ENCODE measurements at places on chromosomes 16 and 17.

GRCh38 chr17:74961657-74962350 lies 10.8 kb downstream of the HID1 start:
- peak; percentile 89 for DNase-seq

DNA sequence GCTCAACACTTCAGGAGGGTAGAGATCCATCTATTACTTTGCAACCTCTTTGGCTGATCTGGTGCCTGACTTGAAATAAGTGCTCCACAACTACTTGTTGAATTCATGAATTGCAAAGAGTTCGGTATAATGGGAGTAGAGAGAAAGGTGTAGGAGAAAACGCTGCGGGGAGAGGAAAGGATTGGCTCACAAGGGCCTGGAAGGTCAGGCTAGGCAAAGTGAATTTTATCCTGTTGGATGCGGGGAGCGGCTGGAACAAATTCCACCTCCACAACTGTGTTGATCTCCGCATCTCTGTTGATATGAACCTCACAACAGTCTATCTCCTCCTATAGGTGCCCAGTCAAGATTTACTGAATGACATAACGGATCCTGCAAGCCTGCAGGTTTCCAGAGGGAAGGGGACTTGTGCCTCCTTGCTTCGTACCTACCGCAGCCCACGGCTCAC lies 684 bp downstream of the SLX4 start:
- no peak for DNase-seq

- no peak for DNase-seq
These were observed 18.0 kb upstream of the RNF135 start for GRCh38 chr17:30952638-30953393.

- no peak for DNase-seq
These were observed 115.1 kb downstream of the HIC1 start for GRCh38 chr17:2170023-2170422.

GRCh38 chr16:4426021-4426684 lies 485 bp downstream of the DNAJA3 start:
- no peak for DNase-seq

GRCh38 chr16:17070882-17071592 lies 399.7 kb downstream of the XYLT1 start:
- DNase-seq, result peak; percentile 63

DNA sequence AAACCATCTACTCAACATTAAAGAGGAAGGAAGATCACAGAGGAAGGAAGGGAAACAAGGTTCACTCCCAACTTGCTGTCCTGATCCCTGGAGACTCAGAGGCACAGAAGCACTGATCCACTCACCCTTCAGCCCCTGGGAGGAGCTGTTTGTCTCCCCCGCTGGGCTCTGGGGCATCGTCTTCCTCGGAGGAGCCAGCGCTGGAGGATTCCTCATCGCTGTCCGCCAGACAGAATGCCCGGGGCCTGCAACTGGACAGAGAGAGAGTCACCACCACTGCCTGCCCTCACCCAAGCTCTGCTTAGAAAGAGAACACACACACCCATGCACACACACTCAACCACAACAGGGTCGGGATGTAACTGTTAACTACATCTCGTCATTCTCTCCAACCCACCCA lies 24.8 kb upstream of the ERN1 start:
- DNase-seq, result no peak

DNA sequence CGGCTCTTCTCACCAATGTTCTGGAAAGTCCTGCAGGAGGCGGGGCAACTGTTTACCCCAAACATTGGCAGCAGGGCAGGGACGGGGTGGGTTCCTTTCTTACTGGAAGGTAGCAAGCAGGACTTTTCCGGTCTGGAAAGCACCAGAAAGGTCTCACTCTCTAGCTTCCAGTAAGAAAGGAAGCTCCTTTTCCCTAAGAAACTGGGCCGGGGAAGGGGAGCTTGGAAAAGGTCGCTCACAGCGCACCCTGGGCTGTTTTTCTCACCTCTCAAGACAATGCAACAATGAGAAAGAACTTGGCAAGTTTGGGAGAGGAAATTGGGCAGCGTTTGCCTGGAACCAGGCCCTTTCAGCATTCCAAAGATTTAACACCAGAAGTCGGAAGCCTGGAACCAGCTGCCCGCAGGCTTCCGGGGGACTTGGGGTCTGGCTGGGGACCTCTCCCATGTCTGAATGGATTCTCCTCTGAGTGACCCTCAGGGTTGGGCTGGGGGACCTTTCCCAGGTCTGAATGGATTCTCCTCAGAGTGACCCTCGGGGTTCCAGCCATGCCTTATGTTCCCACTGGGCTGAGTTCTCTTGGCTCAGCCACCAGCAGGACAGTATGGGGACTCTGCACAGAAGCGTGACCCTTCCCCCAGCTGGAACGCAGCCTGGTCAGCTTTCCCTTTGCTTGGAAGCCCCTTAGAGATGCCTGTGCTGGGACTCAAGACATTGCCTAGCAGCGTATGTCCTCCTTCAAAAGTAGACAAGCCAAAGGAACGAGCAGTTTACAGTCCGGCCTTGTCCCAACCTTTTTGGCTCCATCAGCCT lies 166.5 kb upstream of the PLCG2 start:
- DNase-seq, result peak; percentile 88

DNA sequence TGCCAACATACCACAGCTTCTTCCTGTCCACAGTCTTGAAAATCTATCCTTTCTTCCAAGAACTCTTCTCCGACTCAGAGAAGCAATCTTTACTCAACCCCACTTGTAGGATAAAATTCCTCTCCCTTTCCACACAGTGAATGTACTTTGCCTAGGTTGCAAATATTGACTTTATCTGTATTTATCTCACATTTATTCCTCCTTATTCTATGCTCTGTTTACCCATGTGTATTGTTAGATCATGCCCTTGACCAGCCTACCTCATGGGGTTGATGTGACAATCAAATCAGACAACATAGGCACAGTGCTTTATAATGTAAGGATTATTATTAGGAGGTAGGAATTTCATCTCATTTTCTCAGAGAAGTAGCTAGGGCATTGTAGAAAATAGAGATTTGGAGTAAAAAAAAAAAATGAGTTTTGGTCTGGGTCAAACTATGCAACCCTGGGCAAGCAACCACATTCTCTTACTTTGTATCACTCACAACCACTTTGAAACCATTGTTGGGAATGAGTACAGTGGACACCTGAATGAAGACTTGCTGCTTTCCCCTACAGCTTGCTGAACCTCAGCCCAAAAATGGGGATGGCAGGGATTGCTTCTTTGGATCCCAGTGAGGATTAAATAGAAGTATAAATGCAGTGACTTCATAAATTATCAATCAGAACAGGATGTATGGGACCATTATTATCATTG lies 9.1 kb upstream of the SLC35B1 start:
- DNase-seq, result no peak

DNA sequence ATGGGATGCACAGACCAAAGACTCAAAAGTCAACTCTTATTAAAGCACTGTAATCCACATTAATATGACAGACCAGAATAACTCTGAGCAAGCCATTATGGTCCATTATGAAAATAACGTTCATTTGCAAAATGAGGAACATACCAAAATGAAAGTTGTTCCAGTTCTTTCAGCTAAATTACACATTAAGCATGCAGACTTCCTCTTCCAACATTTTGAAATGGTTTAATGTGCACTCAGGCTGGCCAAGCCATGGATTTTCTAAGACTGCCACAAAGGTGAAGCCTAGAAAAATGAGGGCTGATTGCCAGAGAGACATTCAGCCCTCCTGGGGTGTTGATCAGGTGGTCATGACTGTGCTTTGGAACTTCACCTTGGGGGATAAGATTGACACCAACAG lies 56.7 kb upstream of the NOG start:
- no peak for DNase-seq

GRCh38 chr16:89080196-89080853 lies 13.3 kb upstream of the ACSF3 start:
- DNase-seq, result no peak

GRCh38 chr16:1428511-1428910 lies 2.4 kb upstream of the PERCC1 start:
- peak; percentile 40 for DNase-seq

- DNase-seq, result no peak
These were observed 41.8 kb upstream of the GFOD2 start for GRCh38 chr16:67760956-67761230.

DNA sequence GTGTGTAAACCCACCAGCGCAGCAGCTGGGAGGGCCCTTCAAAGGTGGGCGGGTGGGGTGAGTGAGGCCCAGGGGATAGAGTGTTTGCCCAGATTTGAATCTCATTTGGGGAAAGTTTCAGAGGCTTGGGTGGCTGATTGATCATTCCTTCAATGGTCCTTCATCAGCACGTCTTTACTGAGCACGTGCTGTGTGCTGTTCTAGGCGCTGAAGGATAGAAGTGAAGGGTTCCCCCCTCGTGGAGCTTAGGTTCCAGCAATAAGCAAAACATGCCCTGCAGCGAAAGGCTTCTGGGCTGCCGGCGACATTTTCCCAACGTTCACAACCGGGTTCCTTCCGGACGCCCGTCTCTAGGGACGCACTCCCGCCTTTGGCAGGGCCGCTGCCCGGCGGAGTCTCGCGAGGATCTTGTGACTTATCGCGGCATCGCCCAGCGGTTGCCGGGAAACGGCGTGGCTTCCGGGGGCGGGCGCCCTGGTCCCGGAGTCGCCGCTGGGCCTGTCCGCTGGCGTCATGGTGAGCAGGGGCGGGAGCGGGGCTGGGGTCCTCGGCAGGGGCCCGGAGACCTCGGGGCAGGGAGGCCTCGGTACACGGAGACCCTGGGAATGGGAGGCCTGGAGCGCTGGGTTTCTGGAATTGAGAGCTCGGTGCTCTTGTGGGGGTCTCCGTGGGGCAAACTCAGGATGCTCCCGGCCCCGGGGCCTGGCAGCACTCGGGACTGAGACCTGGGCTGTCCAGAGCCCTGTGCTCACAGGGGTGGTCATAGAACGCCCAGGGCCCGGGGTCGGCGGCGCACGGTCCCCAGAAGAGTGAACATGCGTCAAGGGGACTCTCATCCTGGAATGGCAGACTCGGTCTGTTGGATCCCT lies 3.2 kb upstream of the DBNDD1 start:
- peak; percentile 95 for DNase-seq

- DNase-seq, result peak; percentile 77
These were observed 69.2 kb downstream of the PRKCB start for GRCh38 chr16:23905027-23905426.

GRCh38 chr16:17432901-17433576 lies 37.7 kb downstream of the XYLT1 start:
- peak; percentile 92 for DNase-seq

- DNase-seq, result peak; percentile 95
These were observed 43.5 kb downstream of the CYB561 start for GRCh38 chr17:63402431-63403212.

GRCh38 chr17:11539637-11540036 lies 58.6 kb upstream of the DNAH9 start:
- DNase-seq, result no peak

GRCh38 chr17:61007980-61008379 lies 330.3 kb downstream of the BCAS3 start:
- DNase-seq, result no peak

- peak; percentile 46 for DNase-seq
These were observed 28.2 kb downstream of the ZFHX3 start for GRCh38 chr16:73019457-73020362.

- DNase-seq, result no peak
These were observed 12.1 kb downstream of the DNAJC7 start for GRCh38 chr17:42005166-42005565.

GRCh38 chr17:74861662-74862107 lies 2.0 kb upstream of the GRIN2C start:
- DNase-seq, result no peak

- DNase-seq, result no peak
These were observed 481.3 kb downstream of the SLC39A11 start for GRCh38 chr17:72611172-72611571.

DNA sequence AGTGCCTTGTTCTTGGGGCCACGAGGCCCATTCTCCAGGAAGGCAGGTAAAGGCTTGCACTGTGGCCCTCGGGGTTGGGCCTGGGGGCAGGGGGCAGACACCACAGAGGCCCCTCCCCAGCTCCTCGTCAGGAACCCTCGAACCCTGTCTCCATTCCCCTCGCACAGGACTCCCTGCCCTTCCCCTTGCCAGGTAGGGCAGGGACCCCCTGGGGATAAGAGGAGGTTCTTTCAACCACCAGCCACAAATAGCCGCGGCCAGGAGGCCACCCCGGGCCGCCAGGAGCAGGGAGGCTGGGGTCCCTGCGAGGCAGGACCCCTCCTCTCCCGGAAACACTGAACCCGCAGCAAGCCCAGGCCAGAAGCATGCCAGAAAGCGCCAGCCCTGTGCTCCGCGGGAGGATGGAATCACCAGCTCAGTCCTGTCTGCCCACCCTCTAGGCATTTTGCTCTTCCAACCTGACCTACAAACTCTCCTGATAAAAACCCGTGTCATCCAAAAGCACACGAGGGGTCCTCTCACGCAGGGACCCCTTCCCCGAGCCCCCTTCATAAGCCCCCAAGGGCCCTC lies 45.6 kb downstream of the SLC47A1 start:
- DNase-seq, result peak; percentile 24

DNA sequence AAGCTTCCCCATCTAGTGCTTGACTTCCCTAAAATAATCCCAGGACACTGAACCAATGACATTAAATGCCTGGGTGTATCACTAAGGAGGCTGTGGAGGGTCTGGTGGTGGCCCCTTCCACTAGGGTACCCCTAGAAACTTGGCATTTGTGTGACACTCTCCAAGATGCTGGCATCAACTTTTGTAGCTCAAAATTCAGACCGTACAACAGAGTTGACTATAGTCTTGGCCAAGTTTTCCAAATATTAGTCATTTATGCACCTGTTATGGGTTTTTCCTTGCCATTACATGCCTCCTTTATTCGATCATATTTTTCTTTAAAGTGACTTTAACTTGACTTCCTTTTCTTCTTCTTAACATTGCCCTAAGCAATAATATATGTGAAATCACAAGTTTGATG lies 124.8 kb upstream of the CACNG3 start:
- no peak for DNase-seq

GRCh38 chr16:15415511-15415985 lies 18.8 kb upstream of the BMERB1 start:
- no peak for DNase-seq

GRCh38 chr16:67345401-67345800 lies 18.8 kb downstream of the LRRC36 start:
- no peak for DNase-seq

- DNase-seq, result peak; percentile 23
These were observed 702 bp downstream of the TENT4B start for GRCh38 chr16:50153596-50154419.

- DNase-seq, result no peak
These were observed 156.1 kb downstream of the ZNF423 start for GRCh38 chr16:49699841-49700175.

GRCh38 chr16:379183-379960 lies 2.4 kb downstream of the PGAP6 start:
- peak; percentile 82 for DNase-seq

DNA sequence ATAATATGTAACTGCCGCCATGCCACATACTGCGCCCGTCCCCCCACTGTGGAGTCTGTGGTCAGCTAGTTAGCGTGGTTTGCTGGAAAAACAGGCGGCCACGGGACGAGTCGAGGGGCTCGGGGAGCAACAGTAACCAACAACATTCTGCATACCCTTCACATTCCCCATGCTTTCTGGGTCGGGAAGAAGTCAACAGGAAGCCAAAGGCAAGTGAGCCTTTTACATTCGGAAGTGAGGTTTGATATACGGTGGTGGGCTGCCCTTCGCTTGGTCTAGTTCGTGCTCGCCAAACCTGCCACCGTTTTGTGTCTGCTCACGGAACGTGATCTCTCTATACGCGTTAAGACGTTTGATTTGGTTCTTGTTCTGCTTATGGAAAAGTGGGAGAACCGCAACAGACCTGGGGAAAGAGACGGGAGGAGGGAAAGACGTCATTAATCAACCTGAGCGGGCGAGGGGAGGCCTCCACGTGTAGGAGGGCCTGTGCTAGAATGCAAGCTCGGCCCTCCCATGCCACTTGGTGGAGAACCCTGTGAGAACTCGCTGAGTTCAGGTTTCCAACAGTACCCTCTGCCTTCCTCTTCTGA lies 28.9 kb upstream of the CFAP20 start:
- DNase-seq, result no peak

GRCh38 chr17:28319598-28319935 lies 567 bp downstream of the TMEM97 start:
- DNase-seq, result no peak

Data from lung (tissue), 17 donors.